ENCODE measurements at places on chromosomes 13 and 19.
A peak's percentile ranks its signal among the peaks of the same experiment; 100 is the strongest.

GRCh38 chr19:48543121-48543710 is 8.8 kb upstream of the SULT2B1 start:
- DNase-seq = no peak

DNA sequence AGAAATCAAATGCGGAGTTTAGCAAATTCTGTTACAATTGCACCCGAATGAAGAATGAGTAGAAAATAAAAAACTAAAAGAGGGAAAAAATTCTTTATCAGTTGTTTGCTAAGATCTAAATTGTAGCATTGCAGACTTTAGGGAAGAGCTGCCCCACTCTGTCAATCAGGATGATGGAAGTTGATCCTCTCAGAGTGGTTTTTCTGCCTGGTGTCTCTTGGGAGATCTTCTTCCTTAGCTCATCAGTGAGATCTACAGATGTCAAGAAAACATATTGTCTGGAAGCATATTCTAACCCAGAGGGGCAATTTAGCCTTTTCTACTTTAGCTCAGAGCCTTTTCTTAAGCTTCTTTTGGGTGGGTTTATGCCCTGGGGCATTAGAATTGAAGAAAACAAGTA is 223.2 kb upstream of the PCDH17 start:
- DNase-seq = no peak

- DNase-seq = no peak
Observed at GRCh38 chr19:27709496-27709895, 1503.5 kb downstream of the UQCRFS1 start.

DNA sequence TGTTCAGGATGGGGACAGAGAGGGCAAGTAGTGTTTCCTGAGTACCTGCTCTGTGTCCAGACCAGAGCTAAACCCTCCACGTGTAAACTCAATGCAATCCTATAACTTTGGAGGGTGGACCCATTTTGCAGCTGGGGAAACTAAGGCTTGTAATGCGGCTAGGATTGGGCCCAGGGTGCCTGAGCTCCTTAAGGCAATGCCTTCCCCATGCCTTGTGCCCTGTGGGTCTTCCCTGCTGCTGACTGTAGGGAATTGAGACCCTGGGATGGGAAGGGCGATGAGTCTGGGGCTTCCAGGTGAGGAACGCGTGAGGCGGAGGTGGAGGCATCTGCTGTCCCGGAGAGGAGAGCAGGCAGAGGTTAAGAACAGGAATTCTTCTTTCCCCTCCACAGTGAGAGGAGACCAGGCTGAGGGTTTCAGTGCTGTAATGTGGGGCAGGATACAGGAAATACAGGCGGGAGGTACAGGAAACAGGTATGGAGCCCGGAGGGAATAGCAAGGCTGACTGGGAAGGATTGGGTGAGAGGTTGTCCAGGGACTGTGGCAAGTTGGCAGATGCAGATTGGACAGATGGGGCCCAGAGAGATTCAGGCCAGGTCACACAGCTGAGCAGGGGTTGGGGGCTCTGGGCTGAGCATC is 19.2 kb downstream of the SLC27A1 start:
- DNase-seq = no peak

DNA sequence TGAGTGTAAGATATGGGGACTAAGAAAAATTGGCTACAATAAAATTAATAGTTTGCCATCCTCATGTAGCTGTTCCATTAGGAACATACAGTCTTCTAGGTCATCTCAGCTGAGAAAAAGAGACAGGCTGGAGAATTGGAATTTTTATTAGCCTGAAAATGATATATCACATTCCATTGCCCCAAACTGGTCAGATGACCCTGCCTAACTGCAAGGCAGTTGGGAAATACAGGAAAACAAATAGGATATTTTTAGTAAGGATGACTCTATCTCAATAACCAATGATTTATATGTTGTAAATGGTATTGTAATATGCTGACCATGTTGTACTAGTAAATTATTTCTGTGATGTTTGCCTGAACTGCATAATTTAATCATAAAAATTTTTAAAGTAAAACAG is 673.8 kb downstream of the PCDH9 start:
- no peak for DNase-seq

DNA sequence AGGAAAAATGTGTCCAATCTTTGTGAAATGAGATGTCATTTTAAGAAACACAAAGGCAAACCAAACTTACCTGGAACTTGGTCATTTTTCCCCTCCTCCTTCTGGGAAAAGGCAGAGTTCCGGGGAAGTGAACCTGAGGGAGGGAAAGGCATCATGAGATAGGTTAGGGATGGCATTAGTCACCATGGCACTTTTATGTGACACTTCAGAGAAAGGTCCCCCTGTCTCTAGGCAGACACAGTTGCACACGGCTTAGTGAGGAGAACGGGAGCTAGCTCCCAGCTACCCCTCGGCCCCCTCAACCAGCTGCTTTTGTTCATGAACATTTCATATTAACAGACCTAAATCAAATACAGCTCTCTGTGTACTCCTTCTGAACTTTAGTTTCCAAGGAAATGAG is 1.5 kb downstream of the ZNF235 start:
- no peak for DNase-seq

DNA sequence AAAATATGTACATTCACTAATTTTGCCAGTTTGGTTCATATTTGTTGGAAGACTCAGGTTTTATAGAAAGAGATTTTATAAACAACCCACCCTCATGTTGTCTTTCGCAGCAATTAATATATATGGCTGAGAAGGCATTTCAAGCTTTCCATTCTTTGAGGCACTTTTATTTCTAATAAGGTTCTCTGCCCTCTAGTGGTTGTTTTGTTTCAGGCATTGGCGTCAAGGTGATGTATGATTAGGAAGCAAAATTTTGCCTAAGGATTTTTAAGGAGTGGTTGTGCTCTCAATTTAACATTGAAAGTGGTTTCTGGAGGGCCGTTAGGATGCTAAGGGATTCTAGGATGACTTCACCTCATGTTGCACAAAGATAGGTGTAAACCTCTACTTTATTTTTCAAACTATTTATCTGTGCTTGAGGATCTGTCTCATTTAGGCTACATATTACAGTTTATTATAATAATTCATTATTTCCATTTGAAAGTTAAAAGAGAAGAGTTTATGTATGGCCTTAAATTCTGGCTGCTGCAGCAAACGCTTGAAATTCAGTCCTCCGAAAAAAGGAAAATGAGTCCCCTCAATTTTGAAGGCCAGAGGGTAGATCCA is 35.9 kb downstream of the OXGR1 start:
- DNase-seq = peak; percentile 16

DNA sequence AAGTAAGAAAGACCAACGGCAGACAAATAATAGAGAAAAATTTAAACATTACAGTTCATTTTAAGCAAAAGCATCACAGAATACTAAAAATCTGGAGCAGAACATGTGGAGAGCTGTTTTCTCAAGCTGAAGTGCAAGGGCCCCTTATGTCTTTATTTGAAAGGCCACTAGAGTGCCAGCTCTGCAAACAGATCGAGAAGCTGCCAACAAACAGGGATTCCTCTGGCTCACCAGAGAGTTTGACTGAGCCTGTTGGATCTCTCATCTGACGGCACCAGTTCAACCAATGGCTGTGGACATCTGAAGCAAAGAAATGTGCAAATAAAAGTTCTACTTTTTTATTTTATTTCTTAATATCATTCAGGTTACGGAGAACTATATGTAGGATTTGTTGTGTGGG is 119.7 kb downstream of the COL4A2 start:
- no peak for DNase-seq

- no peak for DNase-seq
Observed at GRCh38 chr13:82687884-82688283, 1194.4 kb downstream of the SLITRK1 start.

GRCh38 chr13:105518086-105518485 is 1017.4 kb downstream of the EFNB2 start:
- no peak for DNase-seq

GRCh38 chr19:45901912-45902650 is at the start of gene MYPOP:
MYPOP (minus strand) TSS chr19:45902613; CDS start chr19:45901773, 840 bp downstream.
- DNase-seq = no peak

GRCh38 chr19:1304197-1304924 is 18.7 kb downstream of the EFNA2 start:
- no peak for DNase-seq

GRCh38 chr13:105084931-105085330 is 1450.5 kb downstream of the EFNB2 start:
- DNase-seq = no peak

- peak; percentile 26 for DNase-seq
Observed at GRCh38 chr19:18848878-18849661, 17.3 kb downstream of the UPF1 start.

- no peak for DNase-seq
Observed at GRCh38 chr13:78606471-78607408, 3.4 kb upstream of the POU4F1 start.

GRCh38 chr13:78608252-78608687 is 4.9 kb upstream of the POU4F1 start:
- no peak for DNase-seq
